Lung (tissue), 17 donors: ENCODE measurements at places on chromosomes 13 and 19. TPM values are rescaled to one million over a fixed set of nuclear protein-coding genes. Genes with fewer than 3 reads are reported as not detected.

PPFIA3 gene
- total RNA-seq = 8.4 TPM

ZNF235 gene
- total RNA-seq = 18.9 TPM

GARIN5A gene
- 2.7 TPM for total RNA-seq

CLEC17A gene
- 2.3 TPM for total RNA-seq

DNA sequence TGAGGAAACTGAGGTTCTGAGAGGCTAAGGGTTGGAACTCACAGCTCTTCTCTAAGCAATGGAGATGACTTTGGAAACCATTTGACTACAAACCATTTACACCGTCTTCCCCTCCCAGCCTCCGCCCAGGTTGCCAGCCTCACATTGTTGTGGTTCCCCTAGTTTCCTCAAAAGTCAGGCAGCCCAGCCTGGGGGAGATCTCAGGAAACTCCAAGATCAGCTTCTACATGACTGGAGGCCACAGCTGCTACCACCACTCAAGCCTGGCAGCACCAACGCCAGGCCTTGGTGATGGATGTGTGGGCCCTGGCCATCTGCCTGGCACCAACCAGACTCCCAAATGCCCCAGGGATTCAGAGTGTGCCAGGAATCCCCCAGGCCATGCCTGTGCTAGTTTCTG lies 207.9 kb downstream of the TSHZ3 start:
- no peak for DNase-seq
- H3K4me3 ChIP-seq = no peak overlapping the region
- no peak overlapping the region for H3K27ac ChIP-seq
- H3K36me3 ChIP-seq = no peaks in the 10 kb centered on the region
- H3K27me3 ChIP-seq = no peaks in the 10 kb centered on the region

DNA sequence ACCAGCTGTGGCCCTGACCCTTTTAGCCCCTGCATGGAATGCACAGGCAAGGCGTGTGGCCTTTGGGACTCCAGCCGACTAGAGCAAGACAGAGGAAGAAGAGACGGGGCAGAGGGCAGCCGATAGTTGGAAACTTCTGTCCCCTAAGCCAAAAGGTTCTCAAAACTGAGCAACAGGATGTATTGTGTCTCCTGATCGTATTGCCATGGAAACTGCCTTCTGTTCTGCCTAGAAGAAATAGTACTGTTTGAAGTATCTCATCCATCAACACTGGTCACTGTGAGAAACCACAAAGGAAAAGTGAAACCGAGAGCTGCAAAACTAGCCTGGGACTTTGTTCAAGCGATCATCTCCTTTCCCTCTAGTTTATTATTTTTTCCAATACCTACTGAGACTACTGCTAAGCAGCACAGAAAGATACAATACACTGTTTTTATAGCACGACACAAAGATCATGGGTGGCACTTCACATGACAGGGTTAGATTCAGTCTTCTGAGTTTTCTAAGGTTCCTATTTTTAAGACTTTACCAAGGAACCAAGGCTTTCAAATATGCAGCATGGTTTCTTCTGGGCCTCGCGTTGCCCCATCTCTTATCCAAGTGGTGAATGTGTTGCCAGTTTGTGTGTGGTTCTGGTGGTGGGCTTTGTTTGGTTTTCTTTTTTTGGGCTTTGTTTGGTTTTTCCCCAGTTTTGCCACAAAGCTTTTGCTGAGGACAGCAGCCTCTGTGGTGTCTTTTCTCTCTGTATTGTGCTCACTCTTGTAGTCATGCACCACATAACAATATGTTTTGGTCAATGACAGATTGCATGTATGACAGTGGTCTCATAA lies 49.3 kb upstream of the GPR183 start:
- no peak overlapping the region for H3K27ac ChIP-seq
- H3K36me3 ChIP-seq = peaks cover 3% of the 10 kb centered on the region
- H3K27me3 ChIP-seq = no peaks in the 10 kb centered on the region
- H3K4me1 ChIP-seq = peaks cover 6% of the 10 kb centered on the region
- no peak overlapping the region for H3K4me3 ChIP-seq

DNA sequence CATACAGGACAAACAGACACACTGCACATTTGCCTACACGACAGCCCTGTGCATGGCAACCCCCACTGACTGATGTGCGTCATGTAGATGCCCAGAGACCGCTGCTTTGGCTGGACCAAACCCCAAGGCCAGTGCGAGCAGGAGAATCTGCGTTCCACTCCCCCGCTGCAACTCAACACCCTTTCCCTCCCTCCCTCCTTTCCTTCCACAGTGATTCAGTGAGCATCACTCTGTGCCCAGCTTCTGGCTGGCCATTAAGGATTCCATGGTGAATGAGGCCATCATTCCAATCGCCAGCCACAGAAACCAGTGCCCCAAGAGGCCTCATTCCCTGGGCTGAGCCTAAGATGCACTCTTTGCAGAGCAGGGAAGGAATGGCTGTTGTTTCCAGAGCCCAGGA lies 61.6 kb downstream of the GSX1 start:
- H3K4me1 ChIP-seq = no peaks in the 10 kb centered on the region
- H3K36me3 ChIP-seq = no peaks in the 10 kb centered on the region
- no peak overlapping the region for H3K4me3 ChIP-seq
- DNase-seq = no peak
- no peak overlapping the region for H3K27ac ChIP-seq
- H3K27me3 ChIP-seq = peaks cover 13% of the 10 kb centered on the region

DNA sequence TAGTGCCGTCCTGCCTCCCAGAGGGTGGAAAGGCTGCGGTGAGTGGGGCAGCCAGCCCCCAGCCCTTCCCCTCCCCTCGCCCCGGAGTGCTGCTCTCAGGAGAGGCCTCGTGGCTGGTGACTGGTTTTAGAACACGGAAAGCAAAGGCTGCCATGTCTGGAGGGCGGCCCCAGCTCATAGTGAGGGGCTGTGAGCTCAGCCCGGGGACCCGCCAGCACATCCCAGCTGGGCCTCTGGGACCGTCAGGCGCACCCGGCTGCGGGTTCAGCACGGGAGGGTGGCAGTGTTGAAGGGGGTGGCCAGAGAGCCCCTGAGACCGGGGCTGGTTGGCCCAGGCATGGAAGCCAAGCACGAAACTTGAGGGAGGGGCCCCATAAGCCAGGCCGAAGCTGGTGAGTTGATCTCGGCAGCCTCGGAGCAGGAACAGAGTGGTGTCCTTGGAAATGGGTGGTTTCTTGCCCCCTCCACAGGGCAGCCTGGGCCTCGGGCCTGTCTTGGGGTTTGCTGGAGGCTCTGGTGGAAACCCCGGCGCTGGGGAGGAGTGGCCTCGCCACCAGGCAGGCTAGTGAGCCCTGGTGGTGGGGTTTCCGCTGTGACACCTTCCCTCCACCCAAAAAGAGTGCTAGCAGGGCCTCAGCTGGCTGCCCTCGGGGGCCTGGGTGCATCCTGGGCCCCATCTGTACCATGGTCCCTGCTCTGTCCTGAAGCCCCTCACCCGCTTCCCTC lies 157.7 kb downstream of the KDM4B start:
- no peak overlapping the region for H3K27ac ChIP-seq
- no peak overlapping the region for H3K4me3 ChIP-seq
- H3K36me3 ChIP-seq = peaks cover 4% of the 10 kb centered on the region
- H3K4me1 ChIP-seq = peaks cover 30% of the 10 kb centered on the region

GRCh38 chr19:47110521-47111005 lies 3.0 kb downstream of the ZC3H4 start:
- no peaks in the 10 kb centered on the region for H3K27me3 ChIP-seq
- H3K4me1 ChIP-seq = peaks cover 12% of the 10 kb centered on the region
- H3K4me3 ChIP-seq = peak overlapping the region; percentile 94
- peak overlapping the region; percentile 100 for H3K27ac ChIP-seq
- peaks cover 7% of the 10 kb centered on the region for H3K36me3 ChIP-seq

- H3K4me1 ChIP-seq = peaks cover under 1% of the 10 kb centered on the region
- no peak overlapping the region for H3K27ac ChIP-seq
- peak; percentile 36 for DNase-seq
Observed at GRCh38 chr19:56905631-56906150, 65.2 kb upstream of the PEG3 start.
